T1000 (cell line): ENCODE measurements at places on chromosomes 11 and 22.

DNA sequence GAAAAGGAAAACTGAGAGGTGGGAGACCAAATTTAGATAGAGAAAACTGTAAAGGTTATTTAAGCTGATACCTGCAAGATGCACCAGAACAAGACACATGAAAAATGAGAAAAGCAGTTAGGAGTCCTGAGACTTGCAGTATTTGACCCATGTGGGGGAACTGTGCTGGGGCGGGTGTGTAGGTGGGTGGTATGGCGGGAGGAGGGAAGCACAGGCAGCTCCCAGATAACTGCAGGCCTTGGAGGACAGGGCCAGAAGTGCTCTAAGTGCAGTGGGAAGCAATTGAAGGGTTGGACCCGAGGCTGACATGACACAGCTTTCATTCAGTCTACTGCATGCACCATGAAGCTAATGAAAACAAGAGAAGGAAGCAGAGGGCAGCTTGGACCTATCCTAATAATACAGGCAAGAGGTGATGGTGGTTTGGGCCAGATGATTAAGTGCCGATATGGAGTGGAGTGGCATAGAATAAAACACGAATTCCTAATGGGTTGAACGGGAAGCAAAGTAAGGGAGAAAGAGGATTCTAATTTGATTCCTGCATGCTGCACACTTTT, 48.0 kb upstream of the ANO3 start:
- DNase-seq = no peak

- DNase-seq = no peak
Observed at GRCh38 chr11:119696378-119697222, 32.4 kb downstream of the NECTIN1 start.

- no peak for DNase-seq
Observed at GRCh38 chr11:45025716-45026492, 75.2 kb upstream of the TP53I11 start.

GRCh38 chr11:76783294-76783895, at the start of gene TSKU:
Gene TSKU (plus strand): TSS chr11:76783356. CDS start chr11:76795617, 12,261 bp downstream.
- no peak for DNase-seq

DNA sequence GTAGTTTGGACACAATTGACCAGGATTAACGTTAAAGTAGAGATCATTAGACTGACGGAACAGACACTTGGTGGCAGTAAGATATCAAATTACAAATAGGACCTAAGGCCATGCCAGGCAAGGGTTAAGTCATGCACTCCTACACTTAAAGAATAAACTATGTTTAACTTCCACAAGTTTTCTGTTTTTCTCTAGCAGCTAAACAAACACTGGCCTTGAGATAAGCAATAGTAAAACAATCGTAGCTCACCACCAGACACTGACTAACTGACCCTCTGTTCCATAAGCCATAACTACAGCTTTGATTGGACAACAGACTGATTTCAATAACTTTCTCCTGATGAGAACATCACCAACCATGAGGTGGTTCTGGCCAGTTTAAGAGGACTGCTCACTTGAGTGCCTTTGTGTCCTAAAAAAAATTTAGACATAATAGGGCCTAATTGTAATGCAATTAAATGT, 2.0 kb upstream of the CEP126 start:
- DNase-seq = no peak

GRCh38 chr11:87463486-87464102, 425.9 kb downstream of the TMEM135 start:
- no peak for DNase-seq

DNA sequence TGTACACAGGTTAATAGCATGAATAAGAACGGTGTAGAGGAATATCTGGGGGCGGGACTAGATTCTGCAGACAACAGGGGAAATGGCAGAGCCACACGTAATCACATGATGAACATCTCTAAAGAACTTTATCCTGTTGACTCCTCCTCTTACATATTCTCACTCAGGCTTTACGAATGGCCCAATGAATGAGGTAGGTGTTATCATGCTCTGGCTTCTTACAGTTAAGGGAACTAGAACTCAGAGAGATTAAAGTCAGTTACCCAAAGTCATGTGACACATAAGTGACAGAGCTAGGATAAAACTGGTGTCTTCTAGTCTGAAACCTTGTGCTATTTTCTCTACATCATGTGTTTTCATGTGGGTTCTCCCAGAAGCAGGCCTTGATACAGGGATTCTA, 49.0 kb upstream of the BMAL1 start:
- DNase-seq = no peak

GRCh38 chr22:50606946-50607658, 6.5 kb downstream of the MAPK8IP2 start:
- DNase-seq = no peak

DNA sequence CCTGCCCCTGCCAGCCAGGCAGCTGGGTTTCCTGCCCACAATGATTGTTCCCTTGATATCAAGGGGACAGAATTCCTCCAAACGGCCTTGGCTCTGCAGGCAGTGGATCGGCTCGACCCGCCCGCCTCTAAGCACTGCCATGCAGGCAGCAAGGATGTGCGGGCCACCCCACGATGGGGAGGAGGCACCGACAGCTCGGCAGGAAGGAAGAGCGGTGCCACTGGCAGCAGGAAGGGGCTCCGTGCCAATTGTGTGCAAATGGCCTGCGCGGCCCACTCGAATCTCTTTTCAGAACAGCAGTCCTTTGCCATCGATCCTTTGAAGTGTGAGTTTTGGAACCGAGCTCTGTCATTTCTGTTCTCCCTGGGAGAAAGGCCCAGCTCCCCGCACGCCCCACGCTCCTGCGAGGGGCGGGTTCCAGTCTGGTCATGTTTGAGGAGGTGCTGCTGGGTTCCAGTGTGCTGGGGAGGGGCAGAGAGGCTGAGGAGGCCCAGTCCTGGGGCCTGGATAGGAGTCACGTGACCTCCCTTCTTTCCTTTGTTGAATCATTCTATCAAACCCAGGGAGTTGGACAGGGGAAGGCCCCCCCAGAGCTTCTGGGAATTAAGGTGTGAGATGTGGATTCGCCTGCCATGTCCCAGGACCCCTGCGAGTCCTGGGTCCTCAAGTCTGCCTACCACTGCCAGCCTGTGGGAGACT, 406.0 kb downstream of the CTTN start:
- no peak for DNase-seq

DNA sequence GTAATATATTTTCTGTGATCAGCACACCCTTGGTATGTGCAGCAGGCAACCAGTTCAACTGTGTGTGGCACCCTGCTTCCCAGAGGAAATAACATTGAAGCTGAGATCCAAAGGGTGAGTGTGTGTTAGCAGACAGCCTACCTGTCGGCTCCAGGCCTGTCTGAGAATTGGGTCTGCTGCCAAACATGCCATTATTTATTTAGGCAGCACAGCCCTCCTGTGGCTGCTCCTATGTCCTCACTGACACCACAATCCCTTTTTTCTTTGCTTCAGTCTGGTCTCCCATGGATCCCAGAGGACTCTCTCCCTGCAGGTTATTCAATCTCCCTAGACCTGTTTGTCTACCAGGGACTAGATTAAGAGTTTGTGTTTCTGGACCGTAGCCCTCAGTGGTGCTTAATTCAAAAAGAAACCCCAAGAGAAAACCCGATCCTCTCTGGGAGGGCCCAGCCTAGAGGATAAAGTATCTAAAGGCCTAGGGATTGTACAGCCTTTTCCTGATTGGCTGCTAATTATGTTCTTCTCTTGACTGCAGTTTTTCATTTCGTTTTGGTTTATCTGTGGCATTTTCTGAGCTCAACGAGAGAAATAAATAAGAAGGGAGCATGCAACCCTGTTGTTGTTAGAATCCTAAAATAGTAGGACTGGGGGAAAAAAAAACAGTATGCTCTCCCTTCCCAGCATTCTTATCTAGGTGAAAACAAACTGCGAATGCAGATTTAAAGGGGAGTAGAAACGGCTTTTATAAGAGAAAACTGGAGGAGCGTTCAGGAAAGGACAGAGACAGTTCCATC, 24.1 kb downstream of the KCNE3 start:
- DNase-seq = no peak

GRCh38 chr11:95795627-95796295, 5.5 kb downstream of the CEP57 start:
- DNase-seq = no peak

DNA sequence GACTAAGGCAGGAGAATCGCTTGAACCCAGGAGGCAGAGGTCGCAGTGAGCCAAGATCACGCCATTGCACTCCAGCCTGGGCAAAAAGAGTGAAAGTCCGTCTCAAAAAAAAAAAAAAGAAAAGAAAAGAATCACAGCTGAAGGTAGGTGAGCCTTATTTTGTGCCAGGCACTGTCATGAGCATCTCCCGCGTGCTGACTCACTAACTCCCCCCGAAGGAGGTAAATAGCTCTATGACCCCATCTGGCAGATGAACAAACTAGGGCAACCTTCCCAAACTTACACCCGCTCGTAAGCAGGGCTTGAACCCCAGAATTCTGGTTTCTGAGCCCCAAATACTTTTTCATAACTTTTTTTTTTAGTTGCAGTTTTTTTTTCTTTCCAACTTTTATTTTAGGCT, 60.3 kb downstream of the ANO1 start:
- DNase-seq = no peak

GRCh38 chr11:64673279-64673678, 49.7 kb downstream of the NRXN2 start:
- DNase-seq = no peak

- DNase-seq = no peak
Observed at GRCh38 chr11:101521821-101522220, 62.0 kb downstream of the TRPC6 start.

DNA sequence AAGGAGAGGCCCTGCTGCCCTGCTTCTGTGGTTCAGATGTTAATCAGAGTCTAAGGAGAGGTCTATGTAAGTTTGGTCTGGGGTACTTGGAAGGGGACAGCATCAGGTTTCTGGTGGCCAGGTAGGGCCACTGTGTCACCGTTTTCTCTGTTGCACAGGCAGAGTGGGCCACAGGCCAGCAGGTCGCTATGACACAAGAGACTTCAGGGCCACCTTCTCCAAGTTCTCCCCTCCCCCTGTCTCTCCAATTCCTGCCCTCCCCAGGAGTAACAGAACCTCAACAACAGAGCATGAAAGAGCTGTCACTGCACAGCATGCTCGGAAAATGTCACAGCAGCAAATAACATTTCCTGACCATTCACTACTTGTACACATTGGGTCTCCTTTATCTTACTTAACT, 58.6 kb downstream of the MPPED2 start:
- no peak for DNase-seq

DNA sequence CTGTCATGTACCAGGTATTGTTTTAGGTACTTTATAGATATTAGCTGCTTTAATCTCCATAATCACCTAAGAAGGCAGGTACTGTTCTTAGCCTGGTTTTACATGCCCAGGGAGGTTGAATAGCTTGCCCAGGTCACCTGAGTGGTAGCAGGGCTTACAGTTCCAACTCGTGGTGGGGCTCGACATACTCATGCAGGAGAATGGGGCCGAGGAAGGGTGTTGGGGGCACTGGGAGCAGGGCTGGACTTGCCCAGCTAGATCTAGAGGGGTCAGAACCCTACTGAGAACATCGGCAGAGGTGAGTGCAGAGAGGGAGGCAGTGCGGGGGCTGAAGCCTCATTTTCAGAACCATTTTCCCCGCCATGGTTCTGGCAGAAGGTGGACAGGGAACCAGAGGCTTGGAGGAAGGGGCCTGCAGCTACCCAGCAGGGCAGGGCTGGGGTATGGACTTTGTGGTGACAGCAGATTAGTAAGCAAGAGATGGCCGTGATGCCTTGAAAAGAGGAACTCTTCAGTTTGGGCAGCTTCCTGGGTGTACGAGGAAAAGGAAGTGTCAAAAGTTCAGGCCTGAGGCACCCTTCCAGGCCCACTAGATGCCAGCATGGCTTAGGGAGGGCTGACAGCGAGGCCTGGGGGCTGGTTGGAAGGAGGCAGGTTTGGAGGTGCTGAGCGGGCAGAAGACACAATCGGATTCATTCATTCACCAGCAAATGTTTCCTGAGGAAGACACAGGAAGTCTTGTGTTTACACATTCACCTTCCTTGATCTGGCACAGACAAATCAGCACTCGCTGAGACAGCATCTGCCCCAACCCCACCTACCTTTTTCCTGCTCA, 54.7 kb upstream of the LYVE1 start:
- no peak for DNase-seq

DNA sequence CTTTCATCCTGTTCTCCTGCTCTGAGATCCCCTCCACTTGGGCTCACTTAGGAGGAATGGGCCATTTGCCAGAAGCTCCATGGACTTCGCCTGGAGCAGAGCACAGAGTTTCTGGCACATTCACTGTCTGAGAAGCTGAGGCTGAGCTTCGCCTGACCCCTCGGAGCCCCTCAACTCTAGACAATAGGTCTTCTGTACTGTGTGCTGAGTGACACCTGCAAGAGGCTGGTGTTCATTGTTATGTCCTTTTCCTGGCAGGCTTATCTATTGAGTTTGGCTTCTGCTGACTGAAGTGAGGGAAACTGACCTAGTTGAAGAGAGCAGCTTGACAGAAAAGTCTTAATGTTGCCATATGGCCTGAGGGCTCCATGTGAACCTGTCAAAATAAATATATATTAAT, 124.3 kb downstream of the EHF start:
- no peak for DNase-seq

GRCh38 chr11:44463751-44464150, 101.7 kb upstream of the CD82 start:
- no peak for DNase-seq

GRCh38 chr22:38623351-38623750, 32.8 kb downstream of the FAM227A start:
- no peak for DNase-seq

DNA sequence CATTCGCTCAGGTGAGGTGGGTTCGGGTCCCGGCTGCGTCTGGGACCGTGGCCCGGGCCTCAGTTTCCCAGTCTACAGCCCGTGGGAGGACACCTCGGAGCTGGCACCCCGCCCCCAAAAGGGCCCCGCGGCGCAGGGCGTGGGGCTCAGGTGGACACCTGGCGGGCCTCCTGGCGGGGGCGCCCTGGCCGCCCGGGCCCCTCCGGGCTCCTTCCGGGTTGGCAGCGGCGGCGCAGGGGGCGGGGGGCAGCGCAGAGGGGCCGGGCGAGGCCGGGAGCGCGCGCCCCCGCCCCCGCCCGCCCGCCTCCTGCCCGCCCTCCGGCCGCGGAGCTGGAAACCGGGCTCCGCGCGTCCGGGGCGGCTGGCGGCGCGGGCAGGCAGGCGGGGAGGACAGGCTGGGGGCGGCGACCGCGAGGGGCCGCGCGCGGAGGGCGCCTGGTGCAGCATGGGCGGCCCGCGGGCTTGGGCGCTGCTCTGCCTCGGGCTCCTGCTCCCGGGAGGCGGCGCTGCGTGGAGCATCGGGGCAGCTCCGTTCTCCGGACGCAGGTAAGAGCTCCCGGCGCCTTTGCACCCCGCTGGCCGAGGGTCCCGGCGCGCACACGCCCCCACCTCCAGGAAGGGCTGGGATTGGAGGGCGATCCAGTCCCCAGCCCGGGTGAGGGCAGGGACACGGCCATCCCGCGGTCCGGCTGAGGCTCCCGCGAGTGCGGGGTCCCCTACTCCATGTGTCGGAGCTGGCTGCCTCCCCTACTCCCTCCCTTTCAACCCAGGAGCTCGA, at the start of gene EMID1:
Gene EMID1 (plus strand): TSS at position 303 of the 778 bp plus-strand sequence. CDS start 143 bp downstream, at position 446.
- DNase-seq = no peak

DNA sequence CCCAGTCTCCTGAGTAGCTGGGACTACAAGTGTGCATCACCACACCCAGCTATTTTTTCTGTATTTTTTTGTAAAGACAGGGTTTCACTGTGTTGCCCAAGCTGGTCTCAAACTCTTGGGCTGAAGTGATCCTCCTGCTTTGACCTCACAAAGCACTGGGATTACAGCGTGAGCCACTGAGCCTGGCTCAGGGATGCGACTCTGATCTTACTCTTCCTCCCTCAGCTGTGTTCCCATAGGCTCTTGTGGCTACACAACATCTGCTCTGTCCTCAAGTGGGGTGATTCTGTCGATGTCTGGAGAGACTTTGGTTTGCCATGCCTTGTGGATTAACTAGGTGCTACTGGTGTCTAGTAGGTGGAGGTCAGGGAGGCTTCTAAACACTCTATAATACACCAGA, 127.0 kb upstream of the SERPIND1 start:
- no peak for DNase-seq

- DNase-seq = no peak
Observed at GRCh38 chr11:82610671-82611070, 123.0 kb downstream of the FAM181B start.
